ENCODE measurements at places on chromosomes 12 and 14. TPM values are rescaled to one million over a fixed set of nuclear protein-coding genes. Genes with fewer than 3 reads are reported as not detected.
A peak's percentile ranks its signal among the peaks of the same experiment; 100 is the strongest.

PGAM5 gene
- 28.1 TPM for total RNA-seq

ESRRB gene
- total RNA-seq, result 0.19 TPM

DNA sequence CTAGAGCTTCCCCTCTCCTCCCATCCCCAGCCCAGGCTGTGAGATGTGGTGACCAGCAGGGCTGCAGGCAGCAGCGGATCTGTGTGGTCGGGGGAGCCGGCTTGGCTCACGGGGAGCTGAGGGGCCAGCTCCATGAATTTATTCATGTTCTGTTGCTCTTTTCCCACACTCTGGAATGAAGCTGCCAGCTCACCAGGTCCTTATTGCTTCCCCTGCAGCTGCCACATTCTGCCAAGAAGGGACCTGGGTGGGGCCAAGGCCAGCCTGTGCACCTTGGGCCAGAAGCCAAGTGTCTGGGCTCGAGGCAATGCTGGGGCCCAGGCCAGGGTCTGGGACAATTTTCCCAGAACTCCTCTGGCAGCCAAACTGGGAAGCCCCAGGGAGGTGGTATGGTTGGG lies 2.5 kb upstream of the C1QL4 start:
- peak; percentile 80 for DNase-seq

TSPAN8 gene
- total RNA-seq, result 20.7 TPM

CCDC197 gene
- not detected for total RNA-seq

ACOT6 gene
- total RNA-seq, result not detected

DNA sequence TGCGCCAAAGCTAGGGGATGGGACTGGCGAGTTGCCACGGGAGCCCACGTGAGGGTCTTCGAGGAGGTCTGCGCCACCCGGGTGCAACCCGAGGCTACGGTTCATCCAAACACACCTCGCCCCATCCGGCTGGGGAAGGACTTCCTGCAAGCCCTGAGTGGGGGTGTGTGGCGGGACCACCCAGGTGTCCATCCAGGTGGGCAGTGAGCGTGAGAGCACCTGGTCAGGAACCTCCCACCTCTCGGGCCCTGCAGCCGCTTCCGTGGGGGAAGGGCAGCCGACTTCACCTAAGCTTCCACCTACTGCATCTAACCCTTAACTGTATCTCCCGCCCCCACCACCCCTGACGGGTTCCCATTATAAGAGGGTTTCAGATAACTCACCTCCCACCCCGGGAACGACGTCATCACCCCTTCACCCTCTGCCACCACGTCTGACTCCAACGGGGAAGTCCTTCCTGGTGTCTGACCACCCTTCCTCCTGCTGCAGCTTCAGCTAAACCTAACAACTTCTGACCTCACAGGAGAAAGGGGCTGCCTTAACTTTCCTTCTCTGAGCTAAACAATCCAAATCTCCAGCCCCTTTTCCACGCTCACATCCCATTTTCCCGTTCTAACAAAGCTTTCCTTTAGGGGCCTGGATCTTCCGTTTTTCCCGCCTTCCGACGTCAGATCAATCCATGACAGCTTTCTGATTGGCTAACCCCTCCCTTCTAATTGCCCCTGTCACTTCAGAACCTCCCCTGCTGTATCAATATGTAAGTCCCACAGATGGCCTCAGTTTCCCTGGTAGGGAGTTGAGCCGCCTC lies 27.4 kb upstream of the SMUG1 start:
- DNase-seq, result peak; percentile 88

- no peak for DNase-seq
These were observed 6.7 kb upstream of the CFL2 start for GRCh38 chr14:34721129-34721528.

DNA sequence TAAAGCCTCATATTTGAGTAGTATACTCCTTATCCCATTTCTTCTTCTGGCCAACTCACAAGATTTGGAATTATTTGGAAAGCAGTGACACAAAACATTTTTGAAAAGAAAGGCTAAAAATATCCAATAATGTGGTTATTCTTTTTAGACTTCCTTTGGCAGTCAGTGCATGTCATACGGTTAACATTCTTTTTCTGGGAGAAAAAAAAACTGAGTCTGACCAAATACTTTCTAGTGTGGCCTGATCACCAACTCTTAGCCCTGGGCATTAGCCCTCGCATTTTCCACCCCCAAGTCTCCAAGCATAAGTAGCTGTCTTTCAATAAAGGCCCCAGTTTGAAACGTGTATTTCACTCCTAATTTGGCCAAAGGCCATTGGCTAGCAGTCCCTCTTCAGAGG lies 5.9 kb downstream of the RASSF3 start:
- no peak for DNase-seq

- DNase-seq, result no peak
These were observed 80.6 kb upstream of the TMEM233 start for GRCh38 chr12:119512772-119513497.

TRIM9 gene
- 1.0 TPM for total RNA-seq

ATL1 gene
- total RNA-seq, result 9.8 TPM

MEG3 gene
- total RNA-seq, result 8.2 TPM

DNA sequence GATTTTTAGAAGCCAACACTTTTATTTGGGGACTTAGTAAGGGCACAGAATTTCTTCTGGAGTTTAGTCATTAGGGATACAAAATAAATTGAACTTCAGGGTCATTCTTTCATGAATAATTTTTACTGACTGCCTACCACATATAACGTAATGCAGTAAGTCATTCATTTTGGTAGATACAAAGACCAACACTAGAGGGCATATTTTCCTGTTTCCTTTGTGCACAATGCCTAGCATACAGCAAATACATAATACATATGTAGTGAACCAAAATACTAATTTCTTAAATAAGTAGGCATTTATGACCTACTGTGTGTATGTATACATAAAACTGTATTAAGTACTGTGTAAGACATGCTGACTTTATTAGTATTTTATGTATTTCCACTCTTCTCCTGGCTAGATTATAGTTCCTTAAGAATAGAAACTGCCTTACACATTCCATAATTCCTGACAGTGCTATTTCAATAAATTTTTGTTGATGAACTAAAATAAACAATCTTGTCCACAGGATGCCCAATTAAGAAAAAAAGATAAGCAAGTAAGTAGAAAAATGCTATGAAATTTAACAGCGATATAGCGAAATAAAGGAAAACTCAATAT lies 47.9 kb downstream of the PPP1R12A start:
- no peak for DNase-seq

DNA sequence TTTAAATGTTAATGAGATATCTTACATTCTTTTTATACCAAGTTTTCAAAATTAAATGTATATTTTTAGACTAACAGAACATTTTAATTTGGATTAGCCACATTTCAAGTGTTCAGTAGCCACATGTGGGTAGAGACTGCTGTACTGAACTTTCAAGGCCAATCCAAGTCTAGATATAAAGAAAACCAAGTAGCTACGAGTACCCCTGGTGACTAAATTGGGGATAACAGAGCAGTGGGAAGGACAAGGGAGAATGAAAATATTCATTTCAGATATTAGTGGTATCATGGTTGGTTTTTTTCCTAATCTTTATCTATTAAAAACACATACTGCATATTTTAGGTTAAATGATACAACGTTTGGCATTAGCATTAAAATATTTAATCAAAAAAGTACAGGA lies 69.4 kb upstream of the RHOJ start:
- no peak for DNase-seq

LRIG3 gene
- 134 TPM for total RNA-seq

GRCh38 chr12:47359310-47360092 lies 279.7 kb upstream of the AMIGO2 start:
- DNase-seq, result no peak

ATG14 gene
- total RNA-seq, result 14.8 TPM

- DNase-seq, result no peak
These were observed 17.3 kb upstream of the KRR1 start for GRCh38 chr12:75528692-75529091.

CHGA gene
- not detected for total RNA-seq

GRCh38 chr12:2335513-2335912 lies 282.7 kb downstream of the CACNA1C start:
- no peak for DNase-seq

GRCh38 chr14:31414190-31414833 lies 6.0 kb downstream of the HEATR5A start:
- DNase-seq, result no peak

GRCh38 chr14:99284254-99285004 lies 12.4 kb upstream of the BCL11B start:
- no peak for DNase-seq

DNA sequence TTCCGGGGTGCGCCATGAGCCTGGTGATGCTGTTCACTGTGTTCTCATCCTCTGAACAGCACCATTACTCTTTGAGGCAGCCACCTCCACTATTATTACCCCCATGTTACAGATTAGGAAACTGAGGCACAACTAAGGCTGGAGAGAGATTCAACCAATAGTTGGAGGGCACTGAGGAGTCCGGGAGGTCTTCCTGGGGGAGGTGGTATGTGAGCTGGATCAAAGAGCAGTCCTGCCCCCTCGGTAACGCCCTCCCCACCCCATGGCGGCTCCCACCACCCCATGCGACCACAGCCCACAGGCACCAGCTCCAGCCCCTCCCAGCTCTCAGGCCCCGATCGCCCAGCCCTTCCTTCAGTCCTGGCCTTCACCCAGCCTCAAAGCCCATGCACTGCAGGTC lies 43.5 kb downstream of the SCARB1 start:
- DNase-seq, result no peak

- DNase-seq, result no peak
These were observed 12.3 kb downstream of the CLEC2B start for GRCh38 chr12:9856894-9857293.

DNA sequence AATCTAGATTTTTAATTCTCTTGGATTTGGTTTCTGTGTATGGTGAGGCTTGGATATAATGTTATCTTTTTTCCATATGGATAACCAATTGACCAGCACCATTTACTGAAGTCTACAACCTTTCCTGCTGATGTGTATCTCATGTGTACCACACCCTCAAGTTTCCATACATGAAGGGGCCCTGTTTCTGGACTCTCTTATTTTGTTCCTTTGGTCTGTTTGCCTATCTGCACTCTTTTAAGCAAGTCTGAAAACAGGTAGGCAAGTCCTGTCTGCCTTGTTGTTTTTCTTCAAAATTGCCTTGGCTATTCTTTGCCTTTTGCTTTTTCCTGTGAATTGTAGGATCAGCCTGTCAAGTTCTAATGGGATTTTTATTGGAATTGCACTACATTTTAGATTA lies 44.6 kb downstream of the MAX start:
- DNase-seq, result no peak

DNA sequence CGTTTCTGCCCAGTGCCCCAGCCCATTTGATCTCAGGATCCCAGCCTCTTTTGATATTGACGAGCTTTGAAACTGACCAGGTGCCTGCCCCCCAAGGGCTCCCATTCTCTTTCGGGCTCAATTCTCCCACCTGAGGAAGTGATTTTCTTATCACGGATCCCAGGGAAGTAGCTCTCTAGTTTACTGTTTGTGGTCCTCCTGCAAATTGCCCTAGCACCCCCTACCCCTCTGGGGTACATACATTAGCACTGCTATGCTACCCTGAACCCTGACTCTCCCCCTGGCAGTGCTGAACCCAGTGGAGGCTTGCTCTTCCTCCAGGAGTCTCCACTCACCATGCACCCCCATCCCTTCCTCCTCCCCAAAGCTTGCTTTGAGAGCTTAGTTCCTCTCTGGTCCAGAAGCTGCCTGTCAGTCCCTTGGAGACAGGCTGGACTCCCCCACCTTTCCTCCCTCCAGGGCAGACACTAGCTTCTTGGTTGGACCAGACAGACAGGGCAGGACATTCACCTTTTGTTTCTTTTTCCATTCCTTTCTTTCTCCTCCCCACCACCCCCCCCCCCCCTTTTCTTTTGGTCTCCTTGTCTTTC lies 4.4 kb upstream of the TBX3 start:
- DNase-seq, result no peak

TAS2R8 gene
- not detected for total RNA-seq

DNA sequence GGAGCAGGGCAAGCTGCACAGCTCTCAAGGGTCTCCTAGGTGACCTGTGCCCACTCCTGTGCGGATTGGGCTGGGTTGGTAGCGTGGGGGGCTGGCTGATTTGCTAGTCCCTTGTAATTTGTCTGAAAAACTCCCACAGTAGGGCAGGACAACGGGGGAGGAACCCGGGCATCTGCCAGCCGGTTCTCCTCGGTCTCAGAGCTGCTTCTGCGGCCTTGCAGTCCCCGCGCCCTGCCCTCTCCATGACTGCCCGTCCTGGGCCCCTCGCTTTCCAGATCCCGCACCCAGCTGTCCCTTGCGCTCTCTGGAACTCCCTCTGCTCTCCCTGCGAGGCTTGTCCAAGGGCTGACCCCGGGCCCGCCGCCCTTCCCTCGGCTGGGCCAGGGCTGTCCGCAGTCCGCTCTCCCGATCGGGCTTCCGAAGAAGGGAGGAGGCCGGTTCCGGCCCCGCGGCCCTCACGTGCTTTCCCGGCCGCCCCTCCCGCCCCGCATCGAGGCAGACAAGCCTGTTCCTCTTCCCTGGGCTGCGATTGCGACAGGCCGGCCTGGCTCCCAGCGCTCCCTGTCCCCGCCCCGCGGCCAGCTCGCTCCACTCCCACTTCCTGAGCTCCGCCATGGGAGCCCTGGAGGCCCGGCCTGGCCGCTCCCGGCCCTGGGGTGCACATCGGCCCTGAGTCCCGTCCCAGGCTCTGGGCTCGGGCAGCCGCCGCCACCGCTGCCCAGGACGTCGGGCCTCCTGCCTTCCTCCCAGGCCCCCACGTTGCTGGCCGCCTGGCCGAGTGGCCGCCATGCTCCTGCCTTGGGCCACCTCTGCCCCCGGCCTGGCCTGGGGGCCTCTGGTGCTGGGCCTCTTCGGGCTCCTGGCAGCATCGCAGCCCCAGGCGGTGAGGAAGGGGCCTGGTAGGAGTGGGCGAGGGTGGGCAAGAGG lies at the start of gene LTBR:
TSS of gene LTBR (plus strand) at position 591 of the 927 bp plus-strand sequence. CDS start at position 788, 197 bp downstream.
- DNase-seq, result peak; percentile 94

GRCh38 chr12:93573552-93574223 lies 1.2 kb downstream of the SOCS2 start:
- DNase-seq, result no peak

OTOGL gene
- 0.56 TPM for total RNA-seq

DNA sequence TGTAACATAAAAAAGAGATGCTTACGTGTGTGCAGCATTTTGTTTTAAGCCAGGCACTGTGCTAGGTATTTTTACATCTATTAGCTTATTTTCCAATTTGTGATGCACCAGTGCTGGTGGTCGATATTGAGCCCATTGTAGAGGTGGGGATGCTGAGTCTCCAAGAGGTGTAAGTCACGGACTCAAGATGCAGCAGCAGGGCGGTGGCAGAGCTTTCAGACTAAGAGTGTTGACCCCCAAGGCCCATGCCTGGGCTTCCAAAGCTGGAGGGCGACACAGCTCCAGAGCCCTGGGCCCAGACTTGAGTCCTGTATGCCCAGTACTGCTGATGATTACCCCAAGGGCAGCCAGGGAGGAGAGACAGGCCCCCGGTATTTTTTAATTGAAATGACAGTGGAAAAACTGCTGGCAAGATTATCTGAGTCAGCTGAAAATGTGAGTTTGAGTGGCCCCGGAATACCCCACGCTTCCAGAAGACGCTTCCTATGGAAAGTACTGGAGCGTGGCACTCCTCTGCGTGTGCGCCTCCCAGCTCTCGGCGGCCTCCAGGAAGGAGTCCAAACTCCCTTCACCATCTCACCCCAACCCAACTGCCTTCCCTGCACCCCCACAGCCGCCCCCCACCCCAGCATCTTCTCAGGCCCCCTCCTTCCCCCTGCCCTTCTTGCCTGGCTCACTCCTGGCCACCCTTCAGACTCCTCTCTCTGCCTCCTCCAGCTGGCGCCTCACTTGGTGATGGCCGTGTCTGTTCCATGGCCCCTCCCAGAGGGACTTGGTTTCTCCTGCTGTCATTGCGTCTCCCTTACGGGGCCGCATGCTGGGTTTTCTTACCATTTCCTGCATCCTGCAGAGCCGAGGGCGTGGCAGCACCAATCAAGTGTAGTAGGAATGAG lies 40.7 kb downstream of the ELK3 start:
- no peak for DNase-seq

All from lower leg skin (tissue), 4 donors.